ENCODE measurements at places on chromosomes 5 and 9. TPM values are rescaled to one million over a fixed set of nuclear protein-coding genes. Genes with fewer than 3 reads are reported as not detected.

CCNH gene
- 62.0 TPM for polyA plus RNA-seq

SKP2 gene
- polyA plus RNA-seq = 41.4 TPM

RGMB gene
- polyA plus RNA-seq = 14.2 TPM

RNF180 gene
- polyA plus RNA-seq = 10.0 TPM

IRX2 gene
- 24.0 TPM for polyA plus RNA-seq

PCDHGB3 gene
- polyA plus RNA-seq = 2.6 TPM

C9orf152 gene
- polyA plus RNA-seq = 0.51 TPM

CTXN3 gene
- polyA plus RNA-seq = not detected

RFESD gene
- polyA plus RNA-seq = 5.4 TPM

DNA sequence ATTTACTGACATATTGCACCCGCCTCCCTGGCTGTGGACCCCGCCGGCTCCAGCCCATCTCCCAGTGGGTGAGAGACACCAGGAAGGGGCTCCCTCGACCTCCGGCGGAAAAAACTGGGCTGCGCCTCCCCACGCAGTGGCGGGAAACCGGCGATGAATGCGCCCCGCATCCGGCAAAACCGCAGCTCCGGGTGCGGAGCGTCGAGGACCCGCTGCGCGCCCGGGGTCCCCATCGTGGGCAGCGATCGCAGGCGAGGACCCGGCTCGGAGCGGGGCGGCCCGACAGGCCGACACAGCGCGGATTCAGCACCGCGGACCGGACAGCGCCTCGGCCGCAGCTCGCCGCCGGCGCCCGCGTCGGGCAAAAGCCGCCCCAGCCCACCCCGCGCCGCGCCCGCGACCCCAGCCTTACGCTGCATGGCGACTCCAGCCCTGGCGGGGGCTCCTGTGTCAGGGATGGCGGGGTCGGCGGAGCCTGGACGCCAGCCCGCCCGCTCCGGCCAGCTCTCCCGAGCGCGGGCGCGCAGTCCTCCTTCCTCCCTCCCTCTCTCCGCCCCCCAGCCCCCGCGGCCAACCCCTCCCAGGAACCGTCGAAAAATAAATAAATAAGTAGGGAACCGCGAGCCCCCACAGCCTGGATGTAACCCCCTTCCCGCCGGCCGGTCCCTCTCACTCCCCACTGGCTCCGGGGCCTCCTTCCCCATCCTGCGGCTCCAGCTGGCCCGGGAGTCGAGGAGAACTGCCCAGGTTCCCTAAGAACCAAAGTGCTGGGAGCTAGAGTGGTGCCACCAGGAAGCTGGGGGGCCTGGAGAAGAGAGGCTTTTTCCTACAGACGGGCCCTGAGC is 3.1 kb downstream of the LHX3 start:
- no peak for DNase-seq

DNA sequence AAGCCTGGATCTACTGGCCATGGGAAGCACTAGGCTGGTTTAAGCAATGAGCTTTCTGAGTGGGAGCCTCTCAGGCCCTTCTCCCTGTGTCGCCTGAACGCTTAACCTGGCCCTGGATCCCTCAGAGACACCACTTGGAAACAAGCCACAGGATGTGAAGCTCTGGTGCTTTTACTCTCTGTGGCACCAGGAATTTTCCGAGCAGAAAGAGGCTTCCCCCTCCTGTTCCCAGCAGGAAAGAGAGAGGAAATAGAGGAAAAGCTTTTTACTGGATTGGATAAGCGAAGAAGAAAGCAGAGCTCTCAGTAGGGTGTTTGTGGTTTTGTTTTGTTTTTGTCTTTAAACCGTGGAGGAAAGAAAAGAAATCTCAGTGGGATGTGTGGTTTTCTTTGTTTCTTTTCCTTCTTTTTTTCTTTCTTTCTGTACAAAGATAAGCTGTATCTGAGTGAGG is 34.5 kb downstream of the COL15A1 start:
- no peak for DNase-seq

DNA sequence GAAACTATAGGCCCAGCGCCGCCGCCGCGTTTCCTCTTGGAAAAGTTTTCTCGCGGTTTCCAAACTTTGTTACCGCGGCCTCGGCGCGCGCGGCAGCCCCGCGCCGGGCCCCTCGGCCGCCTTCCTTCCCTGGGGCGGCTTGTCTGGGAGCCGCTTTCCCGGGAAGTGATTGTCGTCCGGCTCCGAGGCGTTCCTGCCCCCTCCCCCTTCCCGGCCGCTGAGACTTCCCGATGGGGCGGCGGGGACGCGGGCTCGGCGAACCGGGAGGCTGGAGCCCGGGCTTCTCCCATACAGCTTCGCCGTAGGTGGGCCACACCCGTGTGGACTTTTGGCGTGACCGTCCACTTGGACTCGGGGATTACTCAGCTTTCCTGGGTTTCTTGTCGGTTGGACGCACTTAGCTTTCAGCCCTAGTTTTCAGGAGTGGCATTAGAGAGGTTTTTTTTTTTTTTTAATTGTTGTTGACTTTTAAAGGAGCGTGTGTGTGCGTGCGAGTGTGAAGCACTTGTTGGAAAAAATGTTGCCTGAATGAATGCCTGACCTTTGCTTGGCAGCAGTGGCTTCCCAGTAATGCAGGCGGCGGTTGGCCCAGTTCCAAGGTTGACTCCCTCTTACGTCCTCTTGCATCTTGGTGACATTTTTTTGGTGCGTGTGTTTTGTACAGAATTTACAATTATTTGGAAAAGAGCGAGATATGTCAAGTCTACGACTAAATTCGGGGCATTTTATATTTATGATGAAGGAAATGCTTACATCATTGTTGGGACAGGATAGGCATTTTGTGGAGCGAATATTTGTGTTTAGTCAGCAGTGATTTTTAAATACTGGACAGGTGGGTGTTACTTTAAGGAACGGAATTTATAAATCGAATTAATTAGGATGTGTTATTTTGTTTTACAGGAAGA is 821 bp downstream of the CTNNA1 start:
- DNase-seq = peak; percentile 79

DNA sequence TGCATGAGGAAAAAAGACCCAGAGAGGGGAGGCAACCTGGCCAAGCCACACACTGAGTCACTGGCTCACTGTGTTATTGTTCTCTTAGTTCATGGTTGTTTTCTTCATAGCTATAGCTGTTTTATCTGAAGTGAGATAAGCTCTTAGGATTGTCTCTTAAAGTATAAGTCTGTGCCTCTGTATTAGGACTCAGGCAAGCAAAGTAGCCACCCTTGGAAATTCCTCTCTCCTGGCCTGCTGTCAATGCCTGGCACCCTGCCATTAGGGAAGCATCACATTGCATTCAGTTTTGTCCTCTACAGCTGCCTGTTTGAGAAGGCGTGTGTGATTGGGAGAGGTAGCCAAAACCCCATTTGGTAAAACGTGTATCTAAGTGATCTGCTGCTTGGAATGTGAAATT is 147.4 kb upstream of the GLRA1 start:
- no peak for DNase-seq

GRCh38 chr9:36788534-36788933 is 215.8 kb downstream of the MELK start:
- no peak for DNase-seq

DNA sequence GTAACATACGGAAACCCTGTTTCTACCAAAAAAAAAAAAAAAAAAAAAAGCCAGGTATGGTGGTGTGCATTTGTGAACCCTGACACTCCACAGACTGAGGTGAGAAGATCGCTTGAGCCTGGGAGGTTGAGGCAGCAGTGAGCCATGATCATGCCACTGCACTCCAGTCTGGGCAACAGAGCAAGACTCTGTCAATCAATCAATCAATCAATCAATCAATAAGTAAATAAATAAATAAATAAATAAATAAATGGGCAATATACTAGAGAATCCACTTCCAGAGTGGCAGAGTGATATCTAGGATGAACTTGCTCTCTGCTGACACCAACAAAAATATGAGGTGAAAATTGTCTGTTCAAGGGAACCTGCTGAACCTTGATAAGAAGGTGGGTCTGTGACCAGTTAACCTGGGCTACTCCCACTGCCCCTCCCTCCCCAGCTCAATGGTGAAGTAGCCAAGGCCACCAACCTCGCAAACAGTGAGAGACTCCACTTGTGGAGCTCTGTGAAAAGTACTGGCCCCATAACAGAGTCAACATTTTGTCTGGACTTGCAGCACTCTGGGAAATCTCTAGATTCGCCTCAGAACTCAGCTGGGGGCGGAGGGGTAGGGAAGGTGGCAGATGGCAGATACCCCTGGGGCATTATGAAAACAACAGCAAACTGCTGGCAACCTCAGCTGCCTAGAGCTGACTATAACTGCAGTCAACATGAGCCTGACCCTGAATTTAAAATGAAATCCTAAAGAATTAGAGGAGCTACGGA is 163.7 kb downstream of the ROR2 start:
- no peak for DNase-seq

- DNase-seq = no peak
Measured at GRCh38 chr5:128279345-128279744, 195.8 kb downstream of the SLC12A2 start.

DNA sequence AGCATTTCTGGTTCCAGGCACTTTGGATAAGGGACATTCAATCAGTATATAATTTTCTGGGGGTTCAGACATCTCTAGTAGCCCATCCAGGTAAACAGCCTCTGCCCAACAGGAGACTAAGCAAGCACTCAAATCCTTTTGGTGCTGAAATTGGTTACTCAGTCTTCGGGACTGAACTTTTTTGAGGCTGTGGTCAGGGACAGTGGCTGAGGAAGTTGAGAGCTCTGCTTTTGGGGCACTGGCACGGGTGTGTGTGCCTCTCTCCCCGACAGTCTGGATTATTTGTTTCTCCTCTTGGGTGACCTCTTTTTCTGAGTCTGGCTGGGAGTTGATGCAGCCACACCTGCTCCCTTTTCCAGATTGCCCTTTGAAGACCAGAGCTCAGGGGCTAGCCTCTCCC is 47.6 kb downstream of the ACER2 start:
- no peak for DNase-seq

GRCh38 chr9:8168916-8169438 is 369.4 kb upstream of the DMAC1 start:
- DNase-seq = no peak

GRCh38 chr5:103589357-103589756 is 26.8 kb upstream of the NUDT12 start:
- DNase-seq = no peak

DNA sequence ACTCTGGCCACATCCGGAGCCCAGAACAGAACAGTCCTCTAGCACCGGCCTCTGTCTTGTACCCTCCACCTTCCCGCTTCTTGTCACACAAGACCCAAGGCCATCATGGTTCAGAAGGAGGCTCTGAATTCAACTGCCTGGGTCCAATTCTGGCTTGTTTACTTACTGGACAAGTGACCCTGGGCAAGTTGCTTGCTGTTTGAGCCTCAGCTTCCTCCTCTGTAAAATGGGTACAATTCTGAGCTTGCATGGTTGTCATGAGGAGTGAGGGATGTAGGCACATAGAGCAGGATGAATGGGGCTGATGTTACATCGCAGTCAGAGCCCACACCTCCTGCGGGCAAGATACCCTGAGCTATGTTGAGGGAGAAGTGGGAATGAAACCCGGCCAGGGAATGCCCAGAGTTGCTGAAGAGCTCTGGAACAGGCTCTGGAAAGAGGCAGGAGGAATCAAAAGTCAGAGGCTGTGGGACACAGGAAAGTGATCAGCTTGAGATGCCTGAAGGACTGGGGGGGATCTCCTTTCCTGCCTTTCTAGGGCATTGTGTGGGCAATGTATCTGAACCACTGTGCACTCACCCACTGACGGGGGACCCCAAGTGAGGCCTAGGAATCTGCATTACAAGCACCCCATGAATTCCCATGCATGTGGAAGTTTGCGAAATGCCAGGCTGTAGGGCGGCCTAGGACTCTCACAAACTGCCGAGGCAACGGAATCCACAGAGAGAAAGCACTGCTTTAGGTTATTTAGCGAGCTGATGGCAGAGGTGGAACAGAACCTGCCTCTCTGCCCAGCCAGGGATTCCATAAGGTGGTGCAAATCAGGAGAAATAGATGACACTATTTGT is 29.4 kb upstream of the IL17B start:
- DNase-seq = no peak

GRCh38 chr5:93249651-93250289 is 331.2 kb downstream of the NR2F1-AS1 start:
- DNase-seq = no peak

DNA sequence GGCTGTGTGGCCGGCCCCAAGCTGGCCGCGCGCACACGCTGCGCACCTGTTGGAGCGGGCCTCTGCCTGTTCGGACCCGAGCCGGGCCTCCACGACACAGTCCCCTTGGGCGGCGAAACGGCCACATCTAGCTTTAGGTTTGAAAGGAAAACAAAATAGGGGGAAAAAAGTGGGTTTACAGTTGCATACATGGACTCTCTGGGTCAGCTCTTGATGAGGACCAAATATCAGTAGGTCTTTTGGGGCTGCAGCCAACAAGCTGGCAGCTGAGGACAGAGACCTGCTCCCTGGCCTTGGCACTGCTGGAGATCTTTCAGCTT is 20.7 kb downstream of the IGIP start:
- DNase-seq = no peak

DNA sequence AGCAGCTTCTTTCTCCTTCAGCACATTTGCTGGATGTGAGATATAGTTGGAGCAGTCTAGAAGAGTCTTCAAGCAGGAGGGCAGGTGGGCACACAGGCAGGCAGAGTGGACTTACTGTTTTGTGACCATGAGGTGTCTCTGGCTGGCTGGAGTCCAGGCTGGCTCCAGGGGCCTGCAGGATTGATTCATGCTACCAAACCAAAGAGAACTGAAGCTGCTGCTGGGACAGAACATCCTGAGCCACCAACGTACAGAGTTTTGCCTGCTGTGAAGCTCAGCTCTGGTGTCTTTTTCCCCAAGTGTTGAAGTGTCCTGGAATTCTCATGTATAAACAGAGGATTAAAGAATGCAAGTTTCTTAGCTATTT is 45.7 kb downstream of the CYSTM1 start:
- no peak for DNase-seq

- no peak for DNase-seq
Measured at GRCh38 chr5:133523013-133523658, 89.2 kb downstream of the FSTL4 start.

- no peak for DNase-seq
Measured at GRCh38 chr9:18472435-18472834, 1.5 kb upstream of the ADAMTSL1 start.

GRCh38 chr5:113273948-113274347 is 160.8 kb downstream of the TSSK1B start:
- no peak for DNase-seq

DNA sequence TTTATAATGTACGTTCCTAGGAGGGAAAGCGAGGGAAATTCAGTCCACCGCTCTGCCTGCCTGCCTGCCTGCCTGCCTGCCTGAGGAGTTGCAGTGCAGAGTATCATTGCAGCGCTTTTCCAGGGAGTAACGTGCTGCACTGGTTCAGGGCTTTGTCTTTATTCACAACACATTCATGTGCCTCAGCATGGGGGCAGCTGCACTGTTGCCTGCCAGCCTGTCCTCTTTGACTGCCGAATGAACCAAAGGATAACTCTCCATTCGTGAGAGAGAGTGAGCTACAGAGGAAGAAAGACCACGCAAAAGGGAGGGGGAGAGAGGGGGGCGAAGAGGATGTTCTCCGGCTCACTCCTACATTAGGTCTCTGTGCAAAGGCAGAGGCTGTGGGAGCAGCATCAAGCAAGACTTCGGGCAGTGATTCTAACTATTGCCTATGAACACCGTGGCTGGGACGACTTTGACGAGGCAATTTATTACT is 791.2 kb downstream of the MAT2B start:
- peak; percentile 41 for DNase-seq
